ENCODE measurements at places on chromosomes 6 and 20. TPM values are rescaled to one million over a fixed set of nuclear protein-coding genes. Genes with fewer than 3 reads are reported as not detected.

DNA sequence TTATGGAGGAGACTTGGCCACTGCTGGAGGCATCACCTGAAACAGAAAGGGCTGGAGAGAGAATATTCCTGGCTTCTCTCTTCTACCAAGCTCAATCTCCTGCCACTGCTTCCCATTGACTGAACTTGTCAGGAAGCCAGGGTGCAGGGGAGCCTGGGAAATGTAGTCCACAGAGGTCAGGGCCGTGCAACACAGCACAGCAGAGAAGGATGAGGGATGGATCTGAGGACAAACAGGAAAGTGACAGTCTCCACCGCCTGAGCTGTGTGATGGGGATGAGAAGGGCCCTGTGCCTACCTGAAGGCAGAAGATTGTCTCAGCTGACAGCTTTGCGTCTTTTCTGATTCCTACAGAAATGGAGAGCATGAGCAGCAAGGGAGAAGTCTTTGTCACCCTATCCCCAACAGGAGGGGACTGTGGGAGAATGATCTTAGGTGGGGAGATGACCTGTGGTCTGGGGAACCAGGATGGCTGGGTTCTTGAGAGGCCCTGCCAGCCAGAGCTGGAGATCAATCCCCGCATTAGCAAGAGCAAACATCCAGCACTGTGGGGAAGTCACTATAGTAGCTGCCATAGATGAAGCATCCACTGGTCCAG lies 114.2 kb downstream of the SNX5 start:
- DNase-seq = peak; percentile 36

- DNase-seq = no peak
Measured at GRCh38 chr20:52402950-52403349, 211.4 kb upstream of the ZFP64 start.

GRCh38 chr6:69370763-69371162 lies 426.0 kb downstream of the LMBRD1 start:
- DNase-seq = no peak

Gene SNAP91
- not detected for total RNA-seq

Gene SLC35D3
- not detected for total RNA-seq

All from A172 (cell line).